NCI-H187 (cell line): ENCODE measurements at places on chromosomes 11 and 22.

DNA sequence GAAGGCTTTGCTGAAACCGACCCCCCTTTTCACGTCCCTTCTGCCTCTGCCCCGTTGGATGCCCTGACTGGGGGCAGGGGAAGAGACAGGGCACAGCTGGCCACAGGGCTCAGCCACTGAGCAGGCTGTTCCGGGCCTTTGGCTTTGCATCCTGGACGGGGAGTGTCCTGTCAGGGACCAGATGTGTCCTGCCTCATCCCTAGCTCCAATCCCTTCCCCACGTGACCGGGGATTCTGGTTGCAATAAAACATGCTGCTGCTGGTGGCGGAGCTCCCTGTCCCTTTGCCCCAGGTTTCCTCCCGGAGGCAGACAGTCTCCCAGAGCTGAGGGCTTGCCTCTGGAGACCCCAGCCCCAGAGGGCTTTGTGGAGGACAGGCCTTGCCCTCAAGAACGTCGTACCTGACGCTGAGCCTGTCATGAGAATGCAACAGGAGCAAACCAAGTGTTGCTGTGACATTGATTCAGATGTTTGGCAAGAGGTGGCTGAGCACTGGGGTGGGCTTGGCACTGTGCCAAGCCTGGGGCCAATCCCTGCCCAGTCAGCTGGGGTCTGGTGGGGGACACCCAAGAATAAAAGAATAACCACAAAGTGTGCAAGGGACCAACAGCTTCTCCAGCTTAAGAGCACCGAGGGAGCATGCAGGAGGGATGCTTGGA is 7.3 kb downstream of the CDC42EP2 start:
- DNase-seq = no peak

GRCh38 chr11:102172127-102172848 is 62.0 kb downstream of the YAP1 start:
- no peak for DNase-seq

GRCh38 chr11:9076661-9077060 is 14.7 kb downstream of the SCUBE2 start:
- DNase-seq = no peak

DNA sequence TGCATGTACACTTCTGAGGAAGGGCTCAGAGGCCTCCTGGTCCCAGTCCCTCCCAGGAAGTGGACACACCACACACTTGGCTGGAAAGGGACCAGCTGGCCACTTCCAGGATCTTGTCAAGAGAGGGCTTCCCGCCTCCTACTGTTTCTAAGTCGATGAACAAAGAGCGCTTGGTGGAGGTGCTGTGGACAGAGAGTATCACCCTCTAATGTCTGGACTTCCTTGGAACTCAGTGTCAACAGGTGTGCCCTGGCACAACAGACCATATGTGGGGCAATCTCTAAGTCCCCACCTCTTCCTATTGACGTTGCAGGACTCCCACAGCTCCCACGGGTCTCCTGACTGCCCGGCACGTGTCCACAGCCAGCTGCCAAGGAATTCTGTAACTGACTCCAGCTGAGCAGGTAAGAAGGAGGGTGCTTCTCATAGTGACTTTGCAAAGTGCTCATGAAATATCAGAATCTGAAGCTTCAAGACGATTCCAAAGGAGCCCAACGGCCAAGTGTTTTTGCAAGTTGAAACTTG is 16.1 kb downstream of the POU2AF1 start:
- DNase-seq = no peak

GRCh38 chr11:64458997-64459396 is 100.0 kb downstream of the RPS6KA4 start:
- no peak for DNase-seq

DNA sequence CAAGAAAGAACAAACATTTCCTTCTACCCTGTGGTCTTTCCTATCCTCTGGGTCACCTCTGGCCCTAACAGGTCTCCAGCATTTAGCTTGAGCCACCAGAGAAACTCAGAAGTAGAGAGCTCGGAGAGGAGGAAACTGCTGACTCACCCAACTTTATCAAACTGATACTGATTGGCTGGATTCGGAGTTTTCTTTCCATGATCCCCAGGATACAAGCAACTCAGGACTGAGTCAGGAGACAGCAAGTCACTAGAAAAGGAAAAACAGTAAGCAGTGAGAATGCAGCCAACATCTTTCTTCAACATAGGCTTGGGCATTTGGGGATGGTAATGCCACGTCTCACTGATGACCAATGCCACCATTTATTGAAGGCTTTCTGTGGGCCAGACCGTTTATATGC is 32.7 kb downstream of the THOC5 start:
- DNase-seq = no peak

GRCh38 chr11:70381872-70382861 is 16.2 kb upstream of the CTTN start:
- no peak for DNase-seq

DNA sequence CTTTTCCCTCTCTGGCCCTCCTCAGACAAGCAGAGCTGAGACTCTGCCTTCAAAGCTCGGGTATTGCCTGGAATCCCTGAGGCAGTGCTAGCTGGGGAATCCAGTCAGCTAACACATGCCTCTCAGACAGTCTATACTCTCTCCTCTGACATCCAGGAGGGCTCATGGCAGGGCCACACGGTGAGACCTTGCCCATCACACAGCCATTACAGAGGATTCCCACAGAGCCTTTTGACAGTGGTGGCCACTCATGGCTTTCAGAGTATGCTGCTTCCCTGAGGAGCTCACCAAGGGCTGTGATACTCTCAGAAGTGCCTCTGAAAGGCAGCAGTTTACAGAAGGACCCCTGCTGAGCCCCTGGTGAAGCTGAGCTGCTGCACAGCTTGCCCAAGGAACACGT is 165.3 kb downstream of the RRAS2 start:
- no peak for DNase-seq

DNA sequence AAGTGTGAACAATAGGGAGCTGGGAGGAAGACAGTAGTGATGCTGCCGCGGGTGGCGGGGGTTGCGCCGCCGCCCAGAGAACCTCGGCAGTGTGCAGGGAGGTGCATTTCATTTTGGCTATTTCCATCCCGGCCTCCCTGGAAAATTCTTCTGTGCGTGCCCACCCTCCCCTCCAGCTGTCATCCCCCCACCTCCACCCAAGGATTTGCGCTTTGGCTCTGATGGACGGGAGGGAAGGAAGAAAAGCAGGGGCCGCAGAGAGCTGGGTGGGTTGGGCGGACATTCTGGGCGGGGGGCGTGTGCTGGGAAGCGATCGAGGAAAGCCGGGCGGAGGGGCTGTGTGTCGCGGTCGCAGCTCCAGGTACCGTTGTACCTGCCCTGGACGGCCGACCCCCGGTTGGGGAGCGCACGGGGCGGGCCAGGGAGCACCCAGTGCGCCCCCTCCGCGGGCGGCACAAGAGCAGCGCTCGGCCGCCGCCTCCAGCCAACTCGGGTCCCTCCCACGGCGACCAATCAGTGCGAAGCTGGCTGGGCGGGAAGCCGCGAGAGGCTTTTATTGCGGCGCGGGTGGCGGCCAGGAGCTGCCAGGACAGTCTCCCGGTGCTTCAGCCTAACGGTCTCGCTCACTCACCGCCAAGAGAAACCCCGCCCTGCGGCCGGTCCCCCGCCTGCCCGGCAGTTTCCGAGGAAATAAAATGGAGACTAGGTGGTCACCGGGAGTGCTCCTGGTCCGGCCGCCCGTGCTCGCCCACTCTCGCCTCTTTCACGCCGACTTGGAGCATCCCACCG is 1.6 kb downstream of the NCAM1 start:
- peak; percentile 58 for DNase-seq

- DNase-seq = no peak
Measured at GRCh38 chr22:42619261-42620063, 4.8 kb upstream of the POLDIP3 start.

- no peak for DNase-seq
Measured at GRCh38 chr22:27835446-27835845, 33.9 kb upstream of the MN1 start.

DNA sequence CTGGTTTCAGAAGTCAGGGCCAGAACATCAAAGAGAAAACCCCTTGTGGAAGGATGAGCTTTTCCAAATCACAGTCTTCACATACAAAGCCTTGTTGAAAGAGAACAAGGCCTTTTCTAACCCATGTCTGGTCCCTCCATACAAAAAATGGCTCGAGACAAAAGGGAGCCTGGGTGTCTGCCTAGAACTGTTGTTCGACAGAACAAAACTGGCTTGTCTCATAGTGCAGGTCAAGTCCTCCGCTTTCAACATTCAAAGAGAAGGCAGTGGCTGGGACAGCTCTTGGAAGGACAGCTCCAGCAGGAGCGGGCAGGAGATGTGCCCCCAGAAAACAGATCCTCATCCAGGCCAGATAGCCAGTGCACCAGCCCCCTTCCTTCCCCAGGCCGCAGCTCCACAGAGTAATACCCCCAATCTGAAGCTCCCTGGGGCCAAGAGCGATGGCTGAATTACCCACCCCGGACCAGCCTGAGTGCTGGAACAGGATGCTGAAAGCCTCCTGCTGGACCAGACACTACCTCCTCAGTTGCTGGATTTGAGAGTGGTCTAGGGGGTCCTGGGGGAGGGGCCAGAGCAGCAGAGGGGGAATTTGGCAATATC is 27.6 kb downstream of the USH1C start:
- DNase-seq = no peak

DNA sequence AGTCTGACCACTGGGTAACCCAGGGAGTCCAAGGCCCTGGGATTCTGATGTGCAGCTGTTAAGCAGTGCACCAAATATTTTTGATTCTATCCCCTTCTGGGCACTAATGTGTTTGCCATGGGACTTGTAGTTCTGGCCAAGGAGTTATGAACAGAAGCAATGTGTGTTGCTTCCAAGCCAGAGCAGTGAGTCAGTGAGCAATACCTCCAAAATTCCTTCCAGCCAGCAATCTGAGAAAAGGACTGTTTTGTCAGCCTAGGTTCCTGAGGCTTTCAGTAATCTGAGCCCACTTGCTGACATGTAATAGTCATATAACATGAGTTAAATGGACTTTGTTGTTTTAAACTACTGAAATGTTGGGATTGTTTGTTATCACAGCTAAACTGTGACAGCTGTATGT is 311.4 kb downstream of the NELL1 start:
- DNase-seq = no peak

- DNase-seq = no peak
Measured at GRCh38 chr11:34510673-34511072, 2.9 kb downstream of the ELF5 start.

DNA sequence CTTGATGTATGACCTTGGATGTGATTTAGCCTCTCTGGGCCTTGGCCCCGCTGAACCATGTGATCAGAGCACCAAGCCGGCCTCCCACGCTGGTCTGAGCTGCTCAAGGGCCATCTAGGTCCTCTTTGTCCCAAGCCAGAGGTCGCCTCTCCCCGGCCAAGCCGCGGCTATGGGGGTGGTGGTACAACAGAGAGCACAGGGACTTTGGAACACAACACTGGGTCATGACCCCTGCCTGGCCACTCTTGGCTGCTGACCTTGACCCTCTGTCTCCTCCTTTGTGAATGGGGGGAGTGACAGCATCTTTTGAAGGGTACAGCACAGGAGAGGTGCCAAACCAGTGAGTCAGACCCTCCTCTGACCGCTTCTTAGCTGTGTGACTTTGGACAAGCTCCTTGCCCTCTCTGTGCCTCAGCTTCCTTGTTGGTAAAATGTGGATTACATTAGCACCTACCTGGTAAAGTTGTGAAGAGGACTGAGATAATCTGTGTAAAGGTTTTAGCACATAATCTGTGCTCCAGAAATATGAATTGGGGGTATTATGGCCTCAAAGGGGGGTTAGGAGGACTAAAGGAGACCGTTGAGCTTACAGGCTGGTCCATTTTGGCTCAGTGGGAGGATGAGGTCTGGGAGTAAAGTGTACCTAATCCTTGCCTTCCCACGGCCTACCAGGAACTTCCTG is 4.7 kb downstream of the SCYL1 start:
- DNase-seq = no peak

DNA sequence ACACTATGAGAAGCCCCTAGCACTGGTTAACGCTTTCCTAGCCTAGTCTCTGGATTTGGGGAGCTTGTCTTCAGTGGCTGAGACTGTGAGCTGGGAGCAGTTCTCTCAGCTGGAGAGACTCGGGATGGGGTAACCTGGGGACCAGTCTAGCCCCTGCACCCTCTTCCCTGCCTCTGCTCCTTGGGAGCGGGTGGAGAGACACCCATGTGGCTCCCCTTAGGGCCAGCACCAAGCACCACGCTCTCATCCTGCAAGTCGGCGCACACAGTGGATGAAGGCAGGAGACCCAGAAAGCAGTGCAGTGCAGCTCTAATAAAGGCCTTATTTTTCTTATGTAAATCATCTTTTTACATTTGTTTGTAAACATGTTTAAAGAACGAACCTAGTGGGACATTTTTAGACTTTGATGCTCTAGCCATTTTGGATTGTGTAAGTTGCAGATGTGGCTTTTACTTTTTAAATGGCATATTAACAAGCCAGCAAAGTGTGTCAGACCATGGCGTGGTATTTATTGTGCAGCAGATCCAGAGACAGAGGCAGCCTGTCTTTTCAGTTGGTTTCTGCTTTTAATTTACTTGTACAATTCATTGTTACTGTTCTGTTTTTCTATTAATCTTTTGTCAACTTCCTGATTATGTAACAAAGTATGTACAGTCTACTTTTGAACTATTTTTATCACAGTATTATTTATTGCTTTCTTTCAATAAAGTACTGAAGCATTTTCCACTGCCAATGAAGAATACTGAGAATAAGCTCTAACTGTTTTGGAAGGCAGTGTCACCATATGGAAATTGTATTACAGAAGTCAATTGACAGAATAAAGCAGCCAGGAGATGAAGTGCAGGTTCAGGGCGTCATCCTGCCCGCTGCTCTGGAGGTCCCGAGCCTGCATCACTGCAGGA is 14.4 kb upstream of the CTTN start:
- DNase-seq = no peak

- no peak for DNase-seq
Measured at GRCh38 chr11:66546368-66546965, at the start of gene ACTN3. ACTN3 (plus strand) TSS chr11:66546903; CDS start chr11:66546938, 35 bp downstream.

- no peak for DNase-seq
Measured at GRCh38 chr22:23833017-23833751, 5.6 kb downstream of the DERL3 start.

- DNase-seq = no peak
Measured at GRCh38 chr11:128688031-128688713, 5.7 kb upstream of the FLI1 start.

DNA sequence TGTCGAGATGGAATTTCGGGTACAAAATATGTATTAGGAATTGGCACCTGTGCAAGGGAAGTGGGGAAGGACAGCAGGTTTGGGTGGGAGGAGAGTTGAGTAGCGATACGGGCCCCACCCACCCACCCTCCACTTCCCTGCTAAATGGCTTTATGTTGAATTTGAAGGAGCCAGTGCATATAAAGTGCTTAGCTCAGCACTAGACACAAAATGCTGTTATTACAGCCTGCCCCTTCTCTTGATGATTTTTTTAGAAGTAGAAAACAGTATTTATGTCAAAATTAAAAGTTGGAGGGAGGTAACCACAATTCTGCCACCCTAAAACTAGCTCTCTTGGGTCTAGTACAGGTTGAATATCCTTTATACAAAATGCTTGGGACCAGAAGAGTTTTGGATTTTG is 59.3 kb upstream of the SUSD2 start:
- no peak for DNase-seq

DNA sequence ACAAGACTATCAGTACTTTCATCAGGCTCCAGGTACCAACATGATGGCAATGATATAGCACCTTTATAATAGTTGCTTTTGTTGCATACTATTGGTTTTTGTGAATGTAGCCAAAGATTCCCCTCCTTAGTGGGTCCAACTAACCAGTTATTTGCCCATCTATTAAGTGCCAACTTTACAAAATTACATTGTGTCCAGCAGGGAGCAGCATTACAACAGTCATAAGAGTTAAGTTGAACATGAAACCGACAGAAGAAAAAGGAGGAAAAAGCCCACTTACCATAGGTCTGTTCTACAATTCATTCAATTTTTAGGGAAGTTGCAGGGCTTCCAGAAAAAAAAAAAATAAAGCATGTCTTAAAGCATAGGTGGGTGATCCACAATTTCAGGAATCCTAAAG is 21.6 kb downstream of the IMMP1L start:
- DNase-seq = no peak
